Peyer's patch (tissue), 4 donors: ENCODE measurements at places on chromosomes 2 and 18. TPM values are rescaled to one million over a fixed set of nuclear protein-coding genes. Genes with fewer than 3 reads are reported as not detected.

Gene ERICH2
- not detected for total RNA-seq

Gene GAL3ST2
- total RNA-seq = not detected

Gene DPYSL5
- not detected for total RNA-seq

Gene MZT2B
- total RNA-seq = 56.3 TPM

Gene FAM168B
- 79.4 TPM for total RNA-seq

Gene APCDD1
- 5.4 TPM for total RNA-seq

Gene ST3GAL5
- total RNA-seq = 10.8 TPM

Gene CCDC88A
- total RNA-seq = 18.2 TPM

Gene HMSD
- not detected for total RNA-seq

Gene ASAP2
- 59.4 TPM for total RNA-seq

Gene CCL20
- total RNA-seq = 5.1 TPM

Gene MYL12B
- 246 TPM for total RNA-seq

Gene ACMSD
- not detected for total RNA-seq

Gene PCARE
- total RNA-seq = not detected

GRCh38 chr2:26722911-26723310, 30.4 kb downstream of the KCNK3 start:
- no peak for DNase-seq

- no peak for DNase-seq
These were observed 47.0 kb downstream of the HYCC2 start for GRCh38 chr2:201024518-201024917.

DNA sequence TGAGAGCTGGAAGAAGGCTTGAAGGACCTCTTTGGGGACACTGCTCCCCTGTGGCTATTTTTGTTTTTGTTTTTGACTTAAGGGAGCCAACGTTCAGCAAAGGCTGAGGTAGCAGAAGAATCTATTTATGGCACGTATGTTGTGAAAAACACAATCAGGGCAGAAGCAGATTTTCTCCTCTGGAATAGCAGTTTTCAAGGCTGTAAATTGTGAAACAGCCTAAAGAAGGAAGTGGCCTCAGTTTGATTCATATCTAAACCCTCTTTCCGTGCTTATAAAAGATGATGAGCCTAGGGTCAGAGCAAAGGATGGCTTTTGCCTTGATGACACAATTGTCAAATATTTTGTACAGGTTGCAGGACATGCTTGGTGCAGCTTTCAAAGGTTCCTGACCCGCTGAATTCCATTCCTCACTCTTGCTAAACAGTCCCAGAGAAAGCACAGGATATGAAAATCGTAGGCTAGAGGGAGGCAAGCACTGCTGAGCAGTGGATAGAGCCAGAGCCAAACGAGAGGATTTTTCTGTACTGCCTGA, 106.2 kb upstream of the DLX2 start:
- no peak for DNase-seq

GRCh38 chr2:53347269-53347668, 420.3 kb upstream of the CHAC2 start:
- DNase-seq = no peak

GRCh38 chr2:231541645-231542044, 11.4 kb upstream of the NMUR1 start:
- no peak for DNase-seq

GRCh38 chr2:74573747-74574562, 19.4 kb downstream of the DOK1 start:
- DNase-seq = peak; percentile 48

GRCh38 chr18:55433140-55433539, 154.9 kb downstream of the TCF4 start:
- no peak for DNase-seq

GRCh38 chr2:102074152-102074783, 68.3 kb upstream of the IL1R1 start:
- no peak for DNase-seq

GRCh38 chr2:74293191-74293991, 49.8 kb downstream of the SLC4A5 start:
- DNase-seq = no peak

- no peak for DNase-seq
These were observed 174.0 kb upstream of the SLC8A1 start for GRCh38 chr2:40625849-40626248.

DNA sequence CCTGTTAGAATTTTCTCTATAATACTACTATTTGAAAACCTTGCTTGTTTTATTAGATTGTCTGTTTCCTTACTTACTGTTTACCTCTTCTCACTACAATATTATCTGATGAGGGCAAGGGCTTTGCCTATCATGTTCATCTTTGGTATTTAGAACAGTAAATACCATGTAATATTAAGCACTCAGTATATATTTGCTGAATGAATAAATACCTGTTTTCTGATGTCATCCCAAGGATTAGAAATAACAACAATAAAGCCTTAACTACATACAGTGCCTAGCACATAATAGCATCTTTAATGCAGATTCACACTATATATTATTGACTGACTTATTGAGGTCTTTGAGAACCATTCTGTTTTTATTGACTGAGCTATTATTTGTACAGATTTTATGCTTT, 142.1 kb downstream of the TMEM247 start:
- DNase-seq = no peak

DNA sequence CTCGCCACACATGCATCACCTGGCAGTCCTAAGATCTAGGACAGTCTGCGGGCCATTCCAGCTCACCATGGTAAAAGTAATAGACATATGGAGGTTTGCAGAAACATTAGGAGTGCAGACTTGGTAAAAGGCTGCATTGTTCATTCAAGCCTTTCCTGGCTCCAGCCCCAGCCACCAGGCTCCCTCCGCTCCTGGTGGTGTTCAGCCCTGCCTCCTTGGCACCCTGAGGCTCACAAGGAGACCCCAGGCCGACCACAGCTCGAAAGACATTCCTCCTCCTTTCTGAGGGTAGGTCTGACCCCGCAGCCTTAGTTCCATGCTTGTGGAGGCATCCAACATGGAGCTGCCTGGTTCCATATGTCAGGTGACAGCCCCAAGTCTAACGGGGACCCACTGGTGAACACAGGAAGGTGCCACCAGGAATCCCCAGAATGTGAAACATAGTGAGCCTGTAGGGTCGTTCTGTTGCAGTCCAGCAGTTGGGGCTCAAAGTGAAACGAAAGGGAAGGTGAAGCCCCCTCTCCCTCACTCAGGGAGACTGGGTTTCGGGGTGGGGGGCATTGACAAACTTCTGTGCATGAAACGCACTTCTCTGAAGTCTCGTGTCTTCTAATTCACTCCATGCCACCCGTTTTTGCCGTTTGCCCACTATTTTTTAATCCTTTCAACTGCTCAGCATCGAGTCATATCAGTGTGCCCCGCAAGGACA, 5.0 kb upstream of the SP100 start:
- DNase-seq = no peak

GRCh38 chr2:200300638-200301314, 5.7 kb upstream of the SPATS2L start:
- DNase-seq = no peak

DNA sequence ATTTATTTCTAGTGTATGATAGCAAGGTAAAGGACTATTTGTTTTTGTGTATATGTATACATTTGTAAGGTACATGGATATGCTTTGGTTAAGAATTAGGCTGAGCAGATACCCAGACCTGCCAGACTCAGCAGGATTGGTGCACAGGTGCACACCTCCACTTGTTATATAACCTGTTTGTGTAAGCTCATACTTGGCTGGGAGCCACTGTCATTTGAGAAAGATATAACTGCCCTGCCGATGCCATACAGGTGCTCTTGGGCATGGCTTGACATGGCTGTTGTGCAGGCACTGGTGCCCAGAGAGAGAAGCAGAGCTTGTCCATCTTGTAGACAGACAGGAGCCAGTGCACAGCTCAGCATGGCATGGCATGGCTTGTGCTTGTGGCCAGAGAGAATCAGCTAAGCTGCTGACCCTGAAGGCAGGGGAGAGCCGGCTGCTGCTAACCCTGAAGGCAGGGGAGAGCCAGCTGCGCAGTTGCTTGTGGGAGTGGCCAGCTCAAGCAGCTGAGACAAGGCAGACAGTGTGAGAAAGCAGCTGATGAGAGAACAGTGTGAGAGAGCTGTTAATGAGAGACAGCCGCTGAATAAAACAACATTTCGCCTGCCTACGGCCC, 136.5 kb downstream of the RNF144A start:
- DNase-seq = no peak

GRCh38 chr2:50356858-50357257, 675.1 kb downstream of the NRXN1 start:
- DNase-seq = no peak

- no peak for DNase-seq
These were observed 931.7 kb upstream of the CHAC2 start for GRCh38 chr2:52835909-52836308.

- no peak for DNase-seq
These were observed 18.9 kb upstream of the ALLC start for GRCh38 chr2:3639015-3639630.

- no peak for DNase-seq
These were observed 371.6 kb upstream of the SLC8A1 start for GRCh38 chr2:40823478-40823877.

- DNase-seq = no peak
These were observed 84.6 kb downstream of the FBXO15 start for GRCh38 chr18:74063023-74063422.

DNA sequence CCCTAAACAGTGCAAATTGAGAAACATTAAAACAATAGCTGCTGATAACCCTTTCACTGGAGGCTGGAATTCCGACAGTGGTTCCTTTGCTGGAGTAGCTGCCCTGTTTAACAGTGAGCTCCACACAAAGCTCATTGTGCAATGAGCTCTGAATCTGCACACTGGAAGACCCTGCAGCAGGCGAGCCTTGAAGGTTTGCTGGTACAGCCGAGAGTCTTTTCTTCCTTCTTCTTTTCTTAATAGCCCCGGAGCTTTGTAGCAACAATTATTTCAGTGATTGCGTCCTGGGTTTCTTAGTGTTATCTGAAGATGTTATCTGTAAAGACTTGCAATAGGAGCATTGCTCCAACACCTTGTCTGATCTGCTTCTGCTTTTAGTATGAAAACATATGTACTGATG, 50.8 kb upstream of the CXCR4 start:
- DNase-seq = no peak

DNA sequence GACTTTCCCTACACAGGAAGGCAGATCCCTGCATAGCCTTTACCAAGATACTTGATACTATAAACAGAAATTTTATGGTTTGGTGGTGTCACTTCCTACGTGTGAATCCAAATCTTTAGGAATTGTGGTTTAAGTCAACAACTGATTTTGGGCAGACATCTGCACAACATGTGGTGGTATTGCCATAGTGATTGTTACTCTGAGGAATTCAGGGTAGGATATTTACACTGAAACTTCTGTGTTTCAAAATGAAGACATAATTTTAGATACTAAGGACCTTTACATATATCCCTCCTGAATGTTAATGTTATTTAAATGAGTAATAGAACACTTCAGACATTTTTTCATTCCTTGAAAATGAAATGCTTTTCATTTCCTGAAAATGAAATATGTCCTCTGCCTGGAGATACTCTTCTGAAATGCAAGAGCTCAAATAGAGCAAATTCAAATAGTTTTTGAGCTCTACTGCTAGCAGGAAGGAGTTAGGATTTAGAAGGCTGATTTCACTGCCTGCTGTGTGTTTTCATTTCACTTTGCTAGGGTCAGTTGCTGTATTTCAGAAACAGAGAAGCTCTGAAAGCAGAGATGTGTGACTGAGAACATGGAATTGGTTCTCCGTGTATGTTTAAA, 77.2 kb downstream of the MDH1 start:
- no peak for DNase-seq

DNA sequence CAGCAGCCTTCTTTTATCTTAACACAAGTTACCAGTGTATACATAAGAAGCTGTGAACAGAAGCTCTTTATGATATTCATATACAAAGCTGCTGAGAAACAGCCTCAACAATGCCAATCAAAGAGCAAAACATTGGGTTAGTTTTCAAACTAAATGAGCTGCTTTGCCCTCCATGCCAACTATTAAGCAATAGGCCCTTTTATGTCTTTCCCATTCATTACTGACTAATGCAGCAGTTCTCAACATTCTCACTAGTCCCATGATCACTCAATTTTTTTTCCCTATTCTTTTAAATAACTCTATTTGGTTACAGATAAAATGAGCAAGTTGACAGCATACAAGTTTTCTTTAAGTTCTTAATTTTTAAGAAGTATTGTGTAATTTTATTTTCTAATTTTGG, 57.9 kb upstream of the FRZB start:
- no peak for DNase-seq

DNA sequence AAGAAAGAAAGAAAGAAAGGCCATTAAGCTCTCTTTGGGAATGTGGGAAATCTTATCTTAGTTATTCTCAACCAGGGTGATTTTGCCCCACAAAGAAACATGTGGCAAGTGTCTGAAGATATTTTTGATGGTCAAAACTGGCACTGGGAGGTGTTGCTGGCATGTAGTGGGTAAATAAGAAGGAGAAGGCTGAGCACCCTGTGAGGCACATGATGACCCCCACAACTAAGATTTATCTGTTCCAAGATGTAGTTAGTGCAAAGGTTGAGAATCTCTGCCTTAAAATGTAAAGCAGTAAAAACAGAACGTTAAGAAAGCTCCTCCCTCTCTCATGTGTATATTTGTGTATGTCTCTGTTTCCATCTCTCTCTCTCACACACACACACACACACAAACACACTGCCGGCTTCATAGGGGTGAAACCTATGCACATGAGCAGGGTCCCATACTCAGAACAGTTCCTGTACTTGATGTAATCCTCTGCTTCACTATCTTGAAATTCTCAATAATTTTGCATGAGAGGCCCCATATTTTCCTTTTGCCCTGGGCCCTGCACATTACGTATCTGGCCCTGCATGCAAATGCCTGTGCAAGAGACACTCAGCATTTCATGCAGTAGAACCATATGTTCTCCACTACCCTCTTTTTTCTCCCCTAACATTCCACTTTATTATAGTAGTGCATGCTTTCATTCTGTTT, 94.3 kb downstream of the MREG start:
- no peak for DNase-seq

DNA sequence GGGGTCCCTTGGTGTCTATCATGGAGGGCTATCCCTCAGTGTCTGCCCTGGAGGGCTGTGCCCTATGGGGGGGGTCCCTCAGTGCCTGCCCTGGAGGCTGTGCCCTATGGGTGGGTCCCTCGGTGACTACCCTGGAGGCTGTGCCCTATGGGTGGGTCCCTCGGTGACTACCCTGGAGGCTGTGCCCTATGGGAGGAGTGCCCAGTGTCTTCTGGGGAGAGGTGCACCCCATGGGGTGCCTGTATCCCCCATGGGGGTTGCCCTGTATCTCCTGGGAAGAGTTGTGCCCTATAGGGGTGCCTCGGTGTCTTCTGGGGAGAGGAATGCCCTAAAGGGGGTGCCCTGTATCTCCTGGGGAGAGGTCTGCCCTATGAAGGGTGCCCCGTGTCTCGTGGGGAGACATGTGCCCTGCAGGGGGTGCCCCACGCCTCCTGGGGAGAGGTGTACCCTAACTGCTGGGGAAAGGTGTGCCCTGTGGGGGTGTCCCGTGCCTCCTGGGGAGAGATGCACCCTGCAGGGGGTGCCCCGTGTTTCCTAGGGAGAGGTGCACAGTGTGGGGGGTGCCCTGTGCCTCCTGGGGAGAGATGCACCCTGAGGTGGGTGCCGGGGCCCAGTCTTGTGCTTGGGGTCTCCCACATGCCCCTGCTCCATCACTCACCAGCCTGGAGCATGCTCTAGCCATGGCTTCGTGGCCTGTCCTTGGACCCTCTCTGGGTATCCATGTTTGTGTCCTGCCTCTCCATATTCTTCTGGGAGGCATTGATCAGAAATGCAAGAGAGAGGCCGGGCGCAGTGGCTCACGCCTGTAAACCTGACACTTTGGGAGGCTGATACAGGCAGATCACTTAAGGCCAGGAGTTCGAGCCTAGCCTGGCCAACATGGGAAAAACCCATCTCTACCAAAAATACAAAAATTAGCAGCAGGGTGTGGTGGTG, 215.6 kb downstream of the HDAC4 start:
- no peak for DNase-seq
